Renal cortex interstitium (tissue), 15 donors: ENCODE measurements at places on chromosomes 3 and 15.

DNA sequence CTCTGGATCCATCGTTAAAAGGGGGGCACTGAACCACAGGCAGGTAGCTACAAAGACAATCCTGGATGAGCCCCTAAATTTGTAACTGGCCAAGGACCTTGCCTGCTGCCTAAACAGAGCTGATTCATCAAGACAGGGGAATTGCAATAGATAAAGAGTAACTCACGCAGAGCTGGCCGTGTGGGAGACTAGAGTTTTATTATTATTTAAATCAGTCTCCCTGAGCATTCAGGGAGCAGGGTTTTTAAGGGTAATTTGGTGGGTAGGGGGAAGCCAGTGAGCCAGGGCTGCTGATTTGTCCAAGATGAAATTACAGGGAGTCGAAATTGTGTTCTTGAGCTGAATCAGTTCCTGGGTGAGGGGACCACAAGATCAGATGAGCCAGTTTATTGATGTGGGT lies 885.1 kb upstream of the CADM2 start:
- no peak for DNase-seq

- no peak for DNase-seq
Measured at GRCh38 chr3:118097226-118097625, 937.4 kb downstream of the IGSF11 start.

GRCh38 chr15:82062479-82063454 lies 16.9 kb upstream of the MEX3B start:
- DNase-seq, result no peak

DNA sequence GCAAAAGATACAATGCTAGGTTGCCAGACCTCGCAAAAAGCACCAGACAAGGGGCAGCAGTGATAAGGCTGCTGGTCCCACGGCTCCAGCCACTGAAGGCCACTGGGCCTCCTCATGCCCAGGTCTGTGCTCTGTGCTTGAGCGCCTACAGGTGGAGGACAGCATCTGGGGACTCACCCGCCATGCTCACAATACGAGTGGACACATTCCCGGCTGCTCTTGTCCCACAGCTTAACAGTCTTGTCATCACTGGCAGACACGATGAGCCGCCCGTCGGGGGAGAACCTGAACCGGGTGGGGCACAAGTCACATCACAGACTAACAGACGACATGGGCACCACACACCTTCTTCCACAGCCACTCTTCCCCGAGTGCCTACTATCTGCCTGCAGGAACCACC lies 7.4 kb downstream of the POC1A start:
- DNase-seq, result no peak

DNA sequence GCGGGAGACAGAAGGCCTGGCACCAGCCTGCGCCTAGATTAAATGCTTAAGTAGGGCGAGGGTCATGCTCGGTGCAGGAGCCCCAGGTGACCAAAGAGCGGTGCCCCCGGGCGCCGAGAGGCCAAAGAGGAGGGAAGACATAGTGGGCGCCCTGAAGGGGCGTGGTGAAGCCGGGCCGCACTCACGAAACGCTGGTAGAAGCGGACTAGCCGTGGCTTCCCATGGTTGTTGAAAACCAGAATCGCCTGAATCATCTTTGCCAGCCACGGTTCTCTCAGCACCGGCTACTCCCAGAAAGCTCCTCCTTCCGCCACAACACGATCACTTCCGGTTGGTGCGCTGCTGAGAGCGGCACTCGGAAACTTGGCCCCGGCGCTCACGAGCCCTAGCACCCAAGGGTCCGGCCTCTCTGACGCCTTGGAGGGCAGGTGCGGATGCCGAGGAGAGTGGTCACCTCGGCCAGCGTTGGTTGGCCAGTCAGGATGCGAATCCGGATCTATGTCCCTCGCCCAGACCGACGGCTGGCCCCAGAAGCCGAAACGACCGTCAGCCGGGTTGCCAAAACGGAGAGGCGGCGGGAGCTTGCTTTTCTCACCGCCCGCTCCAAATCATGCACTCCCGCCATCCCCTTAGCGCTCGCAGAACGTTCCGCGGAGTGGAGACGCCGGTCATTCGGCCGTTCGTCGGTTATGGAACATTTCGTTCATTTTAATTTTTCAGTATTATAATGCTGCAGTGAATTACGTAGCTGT lies at the start of gene AP3S2:
Gene AP3S2, minus strand, starts transcription at position 299 of the 752 bp plus-strand sequence. Its CDS starts 45 bp downstream, at position 254.
- peak; percentile 89 for DNase-seq

GRCh38 chr3:178562947-178563232 lies 26.7 kb downstream of the KCNMB2 start:
- DNase-seq, result no peak

- DNase-seq, result no peak
Measured at GRCh38 chr3:4588466-4588865, 95.3 kb downstream of the ITPR1 start.

DNA sequence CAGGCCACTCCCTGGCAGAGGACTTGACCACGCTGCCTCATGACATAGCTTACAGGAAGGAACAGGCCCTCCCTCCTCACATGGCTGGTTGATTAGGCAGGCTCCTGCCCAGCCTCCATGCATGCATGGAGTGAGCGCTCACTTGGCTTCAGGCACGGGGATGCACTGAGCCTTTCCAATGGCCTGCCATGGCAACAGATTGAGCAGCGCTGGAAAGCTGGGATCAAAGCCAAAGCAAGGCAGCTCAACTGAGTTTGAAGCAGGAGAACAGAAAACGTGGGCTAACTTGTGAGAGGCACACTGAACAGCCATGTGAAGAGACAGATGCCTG lies 5.9 kb upstream of the GRAMD2A start:
- no peak for DNase-seq

GRCh38 chr3:117101697-117102096 lies 392.1 kb downstream of the TUSC7 start:
- DNase-seq, result no peak

GRCh38 chr3:54177816-54178215 lies 55.5 kb downstream of the CACNA2D3 start:
- DNase-seq, result no peak

DNA sequence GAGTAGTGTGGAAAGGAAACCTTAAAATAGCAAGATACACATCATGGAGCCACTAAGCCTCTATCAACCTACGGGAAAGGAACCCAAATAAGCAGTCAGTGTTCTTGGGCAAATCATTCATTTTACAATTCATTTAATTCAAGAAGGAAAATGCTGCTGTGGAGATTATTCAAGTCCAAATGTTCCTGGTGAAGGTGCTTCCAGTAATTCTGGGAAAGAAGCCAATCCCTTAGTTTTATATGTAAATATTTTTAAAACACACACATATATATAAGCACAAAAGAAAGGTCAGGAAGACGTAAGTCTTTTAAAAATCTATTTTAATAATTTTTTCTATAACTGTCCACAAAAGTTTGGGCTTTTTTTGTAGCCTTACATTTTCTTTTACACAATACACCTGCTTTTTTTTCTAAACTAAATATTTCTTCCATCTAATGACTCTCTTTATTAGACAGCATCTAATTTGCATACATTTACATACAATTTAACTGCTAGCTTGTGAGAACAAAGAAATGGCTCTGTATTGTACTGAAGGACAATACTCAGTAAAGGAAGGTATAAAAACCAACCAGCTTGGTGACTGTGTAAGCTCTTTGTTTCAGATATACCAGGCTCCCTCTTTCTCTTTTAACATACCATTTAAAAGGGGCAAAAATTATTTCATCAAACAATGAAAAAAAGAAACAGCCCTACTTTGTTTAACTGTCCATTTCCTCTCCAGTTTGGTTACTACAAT lies 269.5 kb downstream of the ZBTB20 start:
- no peak for DNase-seq
